Breast epithelium (tissue), 4 donors: ENCODE measurements at places on chromosomes 1 and 21. TPM values are rescaled to one million over a fixed set of nuclear protein-coding genes. Genes with fewer than 3 reads are reported as not detected.

- H3K4me1 ChIP-seq = no peaks in the 10 kb centered on the region
- peak; percentile 84 for DNase-seq
- H3K4me3 ChIP-seq = no peak overlapping the region
- no peaks in the 10 kb centered on the region for H3K27me3 ChIP-seq
Observed at GRCh38 chr1:43582162-43582566, 51.5 kb downstream of the PTPRF start.

DNA sequence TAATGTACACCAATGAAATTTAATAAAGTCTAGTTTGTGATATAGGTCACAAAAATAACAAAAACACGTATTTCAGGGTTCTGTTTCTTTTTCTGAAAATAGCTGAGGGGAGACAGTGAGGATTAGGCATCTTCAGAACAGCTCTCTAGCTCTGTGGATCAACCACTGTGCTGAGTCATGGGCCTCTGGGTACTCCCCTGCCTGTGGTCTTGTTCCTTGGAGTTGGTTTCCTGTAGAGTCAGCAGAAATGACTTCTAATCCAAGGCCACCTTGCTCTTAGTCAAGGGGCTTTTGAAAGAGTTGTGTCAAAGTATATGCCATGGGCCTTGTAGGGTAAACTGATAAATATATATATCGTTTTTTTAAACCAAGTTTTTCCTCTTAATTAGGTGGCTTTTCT is 141.8 kb upstream of the ZRANB2 start:
- DNase-seq = no peak
- H3K4me3 ChIP-seq = no peak overlapping the region
- no peaks in the 10 kb centered on the region for H3K4me1 ChIP-seq
- H3K27ac ChIP-seq = no peak overlapping the region

The AIRE gene
- total RNA-seq = not detected

The LENEP gene
- total RNA-seq = not detected

The RIMS3 gene
- 4.4 TPM for total RNA-seq

The L1TD1 gene
- 0.66 TPM for total RNA-seq
